ENCODE measurements at places on chromosomes 4 and X.

DNA sequence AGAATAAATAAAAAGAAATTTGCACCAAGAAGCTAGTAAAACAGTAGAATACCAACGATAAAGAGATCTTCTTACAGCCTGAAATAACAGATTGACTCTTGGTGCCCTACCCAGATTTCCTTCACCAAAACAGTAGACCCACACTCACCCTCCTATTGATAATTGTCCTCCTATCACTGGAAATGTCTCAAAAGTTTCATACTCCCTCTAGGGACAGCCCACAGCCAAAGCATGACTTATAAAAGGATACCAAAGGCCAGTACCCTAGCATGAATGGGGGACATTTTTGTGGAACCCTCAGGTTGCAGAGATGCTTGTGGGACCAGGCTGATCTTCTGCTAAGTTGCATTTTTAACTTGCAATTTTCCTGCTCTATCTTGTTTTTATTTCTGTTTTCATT is 104.1 kb downstream of the INPP4B start:
- no peak for DNase-seq

- no peak for DNase-seq
These were observed 13.3 kb downstream of the NCAPG start for GRCh38 chr4:17823871-17824669.

DNA sequence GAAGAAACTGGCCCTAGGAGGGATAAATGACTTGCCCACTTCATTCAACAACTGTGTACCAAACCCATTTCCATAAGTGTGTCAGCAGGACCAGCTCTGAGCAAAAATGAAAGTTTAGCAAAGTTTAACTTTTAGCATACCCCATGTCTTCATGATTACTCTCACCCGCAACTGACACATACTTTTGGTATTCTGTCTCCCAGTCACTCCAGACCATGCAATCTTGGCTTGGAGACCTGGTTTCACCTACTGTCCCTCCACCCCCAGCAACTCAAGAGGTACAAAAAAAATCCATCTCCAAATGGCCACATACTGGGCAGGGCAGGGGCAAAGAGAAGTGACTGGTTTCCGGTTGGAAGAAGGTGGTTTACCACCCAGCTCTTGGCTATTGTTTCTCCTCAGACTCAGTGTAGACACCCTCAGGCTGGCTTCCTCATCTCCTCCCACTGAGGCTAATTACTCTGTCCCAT is 79.8 kb downstream of the RLIM start:
- no peak for DNase-seq

GRCh38 chr4:99518601-99519295 is 7.9 kb downstream of the C4orf17 start:
- no peak for DNase-seq

- DNase-seq = no peak
These were observed 12.6 kb downstream of the ANKRD17 start for GRCh38 chr4:73245955-73246354.

DNA sequence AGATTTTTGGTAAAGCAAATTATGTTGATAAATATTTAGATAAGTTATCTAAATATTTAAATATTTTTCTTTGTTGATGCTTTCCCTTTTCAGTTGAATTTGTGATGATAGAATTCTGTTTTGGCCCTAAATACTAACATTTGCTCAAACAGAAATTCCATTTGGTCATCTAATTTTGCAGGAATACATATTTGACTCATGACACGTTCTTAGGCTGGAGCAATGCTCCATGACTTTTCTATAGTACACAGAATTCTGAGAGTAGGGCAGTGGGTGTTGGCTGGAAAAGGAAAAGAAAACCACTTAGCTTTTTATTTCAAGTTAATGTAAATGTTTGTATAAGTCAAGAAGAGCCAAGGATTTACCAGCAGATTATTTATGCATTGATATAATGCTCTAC is 58.6 kb upstream of the GK2 start:
- DNase-seq = no peak

GRCh38 chrX:131818297-131818936 is 204.7 kb upstream of the STK26 start:
- DNase-seq = no peak

GRCh38 chr4:25182937-25183336 is 22.7 kb upstream of the SEPSECS start:
- DNase-seq = no peak

DNA sequence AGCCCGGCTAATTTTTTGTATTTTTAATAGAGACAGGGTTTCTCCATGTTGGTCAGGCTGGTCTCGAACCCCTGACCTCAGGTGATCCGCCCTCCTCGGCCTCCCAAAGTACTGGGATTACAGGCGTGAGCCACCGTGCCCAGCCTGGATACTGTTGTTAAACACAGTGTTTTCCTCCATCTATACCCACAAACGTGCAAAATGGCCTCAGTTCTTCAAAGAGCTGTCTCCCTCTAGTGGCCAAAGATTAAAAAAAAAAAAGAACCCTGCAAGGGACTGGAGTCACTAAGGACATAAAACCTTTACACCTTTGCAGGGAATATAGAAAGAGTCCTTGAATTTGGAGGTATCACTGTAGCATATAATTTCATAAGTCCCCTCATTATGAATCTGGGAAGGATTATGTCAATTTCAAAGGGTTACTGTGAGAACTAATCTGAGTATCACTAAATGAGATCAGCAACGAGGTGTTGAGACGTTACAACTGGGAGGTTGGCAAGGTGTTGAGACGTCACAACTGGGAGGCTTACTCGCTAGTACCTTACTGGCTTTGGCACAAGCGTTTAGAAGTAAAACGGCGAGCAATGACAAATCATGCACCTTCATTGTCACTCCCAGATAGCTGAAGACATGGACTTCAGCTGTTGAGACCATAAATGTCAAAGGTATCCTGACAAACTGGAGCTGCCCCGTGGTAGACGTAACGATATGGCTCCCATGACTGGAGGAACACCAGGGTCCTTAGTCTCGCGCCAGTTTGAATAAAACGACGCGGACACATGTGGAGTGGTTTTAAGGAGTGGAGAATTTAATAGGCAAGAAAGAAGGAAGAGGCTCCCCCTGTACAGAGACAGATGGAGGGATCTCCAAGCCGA is 33.4 kb upstream of the ENPP6 start:
- DNase-seq = no peak

GRCh38 chr4:8177552-8177951 is 18.9 kb upstream of the ABLIM2 start:
- DNase-seq = no peak

DNA sequence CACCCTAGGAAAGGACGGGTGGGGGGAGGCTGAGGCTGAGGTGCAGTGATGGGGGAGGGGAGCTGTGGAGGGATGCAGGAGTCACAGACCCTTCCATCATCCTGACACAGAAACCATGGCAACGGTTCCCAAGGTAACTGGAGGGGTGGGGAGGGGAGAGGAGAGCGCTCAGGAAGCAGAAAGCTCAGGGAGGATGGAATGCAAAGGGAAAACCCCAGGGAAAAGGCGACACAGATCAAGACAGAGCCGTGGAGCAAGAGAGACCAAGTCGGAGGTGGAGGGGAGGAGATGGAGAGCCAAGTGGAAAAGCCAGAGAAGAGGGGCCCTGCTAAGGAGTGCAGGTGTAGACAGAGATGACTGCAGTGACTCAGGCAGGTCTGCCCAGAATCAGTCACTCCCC is 14.5 kb downstream of the L1CAM start:
- no peak for DNase-seq

- no peak for DNase-seq
These were observed 119.9 kb downstream of the FAM13A start for GRCh38 chr4:88937081-88937480.

- DNase-seq = no peak
These were observed 13.2 kb upstream of the SHOX start for GRCh38 chrX:617401-617800.

- DNase-seq = no peak
These were observed 326.1 kb upstream of the EMCN start for GRCh38 chr4:100843910-100844309.

DNA sequence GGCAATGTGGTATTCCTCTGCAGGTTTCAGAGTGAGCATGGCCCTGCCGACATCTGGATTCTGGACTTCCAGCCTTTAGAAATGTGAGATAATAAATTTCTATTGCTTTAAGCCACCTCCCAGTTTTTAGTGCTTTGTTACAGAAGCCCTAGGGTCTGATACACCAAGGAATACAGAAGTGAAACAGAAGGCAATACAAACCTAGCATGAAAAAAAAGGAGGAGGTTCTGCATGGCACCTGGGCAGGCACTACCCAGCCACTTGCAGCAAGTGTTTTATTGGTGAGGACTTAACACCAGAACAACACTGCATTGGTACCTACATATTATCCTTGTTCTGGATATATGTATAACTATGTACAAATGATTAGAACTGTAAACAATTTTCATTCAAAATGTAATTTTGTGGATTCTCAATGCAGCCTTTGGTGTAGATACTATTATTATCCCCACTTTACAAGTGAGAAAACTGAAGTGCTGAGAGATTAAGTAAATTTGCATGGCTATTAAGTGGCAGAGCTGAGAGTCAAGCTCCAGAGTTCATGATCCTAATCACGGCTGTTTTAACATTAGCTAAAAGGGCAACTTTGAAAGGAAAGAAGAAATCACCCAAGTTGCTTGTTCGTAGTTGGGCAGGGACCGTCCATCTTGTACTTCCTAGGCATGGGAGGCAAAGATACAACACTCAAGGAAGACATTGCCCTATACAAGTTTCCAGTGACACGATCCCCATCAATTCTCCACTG is 71.8 kb downstream of the IL21 start:
- DNase-seq = no peak

DNA sequence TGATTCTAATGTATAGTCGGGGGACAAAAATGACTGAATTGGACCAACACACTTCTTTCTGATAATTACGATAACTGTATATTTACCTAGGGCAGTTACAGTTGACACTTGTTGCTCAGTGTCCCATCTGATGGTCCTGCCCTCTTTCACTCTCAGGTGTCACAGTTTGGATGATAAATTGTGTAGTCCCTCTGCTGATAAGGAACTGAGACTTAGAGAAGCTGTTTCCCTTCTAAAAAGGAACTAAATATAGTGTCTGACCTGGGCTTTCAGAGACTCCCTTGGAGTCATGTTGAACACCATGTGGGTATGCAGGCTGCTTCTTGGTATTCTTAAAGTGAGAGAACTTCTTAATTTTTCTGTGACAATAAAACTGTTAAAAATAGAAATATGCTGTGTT is 23.7 kb upstream of the PNPLA4 start:
- DNase-seq = no peak

DNA sequence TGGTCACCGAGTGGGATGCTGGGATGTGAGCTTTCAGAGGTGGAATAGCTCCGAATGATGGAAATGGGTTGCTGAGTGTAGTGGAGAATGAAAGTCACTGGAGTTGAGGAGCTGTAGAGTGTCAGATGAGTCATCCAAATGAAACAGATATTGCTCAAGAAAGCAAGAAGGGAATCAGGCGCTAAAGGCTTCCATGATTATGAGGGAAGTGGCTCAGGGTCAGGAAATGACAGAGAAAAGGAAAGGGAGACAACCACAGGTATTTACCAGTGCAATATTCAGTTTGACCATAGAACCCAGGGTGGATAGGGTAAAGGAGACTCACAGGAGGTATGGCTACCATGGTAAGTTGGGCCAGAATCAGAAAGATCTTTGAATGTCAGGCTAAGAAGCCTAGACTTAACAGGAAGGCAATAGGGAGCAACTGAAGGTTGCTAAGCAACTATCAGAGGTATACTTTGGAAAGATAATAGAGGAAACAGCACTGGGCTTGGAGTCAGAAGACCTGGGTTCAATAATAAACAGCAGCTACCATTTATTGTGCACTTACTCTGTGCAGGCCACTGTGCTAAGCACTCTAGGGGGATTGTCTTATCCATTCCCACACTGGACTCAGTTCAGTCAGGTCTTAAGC is 11.7 kb downstream of the LAS1L start:
- no peak for DNase-seq

DNA sequence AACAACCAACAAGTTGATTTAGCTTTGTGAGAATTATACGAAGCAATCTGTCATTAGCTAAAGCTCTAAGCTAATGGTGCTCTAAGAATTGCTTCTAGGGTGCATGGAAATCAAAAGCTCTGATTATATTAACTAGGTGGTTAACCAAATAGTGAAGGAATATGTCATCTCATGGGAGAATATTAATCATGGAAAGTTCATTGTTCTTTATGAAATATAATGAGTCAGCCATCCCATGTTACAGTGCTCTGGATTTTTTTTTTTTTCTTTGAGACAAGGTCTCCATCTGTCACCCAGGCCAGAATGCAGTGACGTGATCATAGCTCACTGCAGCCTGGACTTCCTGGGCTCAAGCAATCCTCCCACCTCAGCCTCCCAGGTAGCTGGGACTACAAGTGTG is 10.5 kb downstream of the DCAF8L2 start:
- no peak for DNase-seq

- no peak for DNase-seq
These were observed 50.0 kb upstream of the VMA21 start for GRCh38 chrX:151346931-151347543.

DNA sequence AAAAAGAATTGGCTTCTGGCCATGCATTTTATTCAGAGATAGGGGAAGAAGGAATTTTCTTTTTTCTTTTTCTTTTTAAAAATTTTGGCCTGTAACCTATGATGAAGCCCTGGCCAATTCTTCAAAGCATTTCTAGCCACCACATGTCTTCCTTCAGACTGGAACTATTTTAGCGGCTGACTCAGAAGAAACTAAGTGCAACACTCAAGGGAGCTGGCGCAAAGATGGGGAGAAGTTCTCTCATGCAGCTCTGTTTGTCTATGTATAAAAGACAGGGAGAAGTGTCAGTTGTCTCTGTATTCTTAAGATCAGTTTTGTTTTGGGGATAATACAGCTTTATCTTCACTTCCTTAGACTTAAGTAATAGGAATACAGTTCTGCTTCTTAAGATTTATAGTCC is 46.1 kb downstream of the MBNL3 start:
- no peak for DNase-seq

- no peak for DNase-seq
These were observed 67.2 kb downstream of the ANTXR2 start for GRCh38 chr4:80005863-80006262.

DNA sequence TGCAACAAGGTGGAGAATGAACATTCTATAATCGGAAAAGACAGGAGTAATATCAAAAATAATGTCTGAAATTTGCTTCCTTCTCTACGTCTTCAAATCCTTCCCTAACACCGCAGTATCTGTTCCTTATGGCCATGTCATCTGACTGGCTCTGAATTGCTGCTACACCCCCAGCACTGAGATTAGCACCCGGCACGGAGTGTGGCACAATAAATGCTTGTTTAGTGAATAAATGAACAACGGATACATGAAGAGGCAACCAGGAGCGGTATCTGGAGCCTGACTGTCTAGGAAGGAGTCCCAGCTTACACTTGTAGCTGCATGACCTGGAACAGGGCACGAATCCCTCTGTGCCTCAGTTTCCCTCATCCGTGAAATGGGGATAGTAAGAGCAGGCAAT is 164.3 kb downstream of the AFAP1 start:
- no peak for DNase-seq

GRCh38 chr4:57369446-57369845 is 259.3 kb upstream of the IGFBP7 start:
- DNase-seq = no peak
